Calu3 (cell line): ENCODE measurements at places on chromosomes 3 and 15. TPM values are rescaled to one million over a fixed set of nuclear protein-coding genes. Genes with fewer than 3 reads are reported as not detected.
A peak's percentile ranks its signal among the peaks of the same experiment; 100 is the strongest.

DNA sequence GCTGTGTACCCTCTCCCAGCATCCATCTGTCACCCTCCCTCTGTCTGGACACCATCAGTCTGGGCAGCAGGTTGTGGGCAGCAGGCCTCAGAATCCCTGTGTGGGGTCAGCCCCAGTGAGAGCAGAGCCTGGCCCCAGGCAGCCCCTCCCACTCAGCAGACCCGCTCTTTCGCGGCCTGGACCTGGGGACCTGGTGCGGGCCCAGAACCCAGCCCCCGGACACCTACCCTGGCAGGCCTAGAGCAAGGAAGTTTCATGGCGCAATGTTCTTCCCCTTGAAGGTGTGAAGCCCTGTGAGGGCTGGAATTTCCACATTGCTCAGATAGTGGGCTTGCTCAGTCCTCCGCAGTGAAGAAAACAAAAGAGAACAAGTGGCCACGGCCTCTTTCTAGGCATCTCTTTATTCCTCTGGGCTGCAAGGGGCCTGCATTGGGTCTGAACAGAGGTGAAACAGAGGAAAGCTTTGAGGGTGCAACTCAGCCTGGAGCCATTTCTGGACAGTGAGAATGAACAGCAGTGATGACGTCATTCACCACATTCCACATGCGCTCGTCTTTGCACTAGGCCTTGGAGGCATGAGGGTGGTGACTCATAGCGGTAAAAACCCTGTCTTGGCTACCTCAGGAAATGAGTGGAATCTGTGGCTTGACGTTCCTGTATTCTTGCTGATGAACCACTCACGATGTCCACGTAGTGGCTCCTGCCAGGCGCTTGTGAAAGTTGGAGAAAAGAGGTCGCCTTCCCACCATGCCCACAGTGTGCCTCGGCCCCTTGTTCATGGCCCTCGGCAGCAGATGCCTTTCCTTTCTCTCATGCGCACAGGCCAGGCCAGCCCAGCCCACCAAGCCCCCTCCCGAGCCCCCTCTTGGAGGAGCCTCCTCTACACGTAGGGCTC is 66.1 kb downstream of the SLC30A4 start:
- peak; percentile 79 for DNase-seq
- H3K27me3 ChIP-seq, result no peaks in the 10 kb centered on the region
- H3K4me3 ChIP-seq, result peak overlapping the region; percentile 54
- H3K4me1 ChIP-seq, result peaks cover 47% of the 10 kb centered on the region
- peaks cover 44% of the 10 kb centered on the region for H3K36me3 ChIP-seq

GRCh38 chr15:98903377-98904018 is 104.1 kb downstream of the PGPEP1L start:
- H3K27ac ChIP-seq, result no peak overlapping the region
- DNase-seq, result no peak
- H3K4me1 ChIP-seq, result peaks cover 11% of the 10 kb centered on the region
- no peaks in the 10 kb centered on the region for H3K36me3 ChIP-seq
- H3K4me3 ChIP-seq, result no peak overlapping the region
- no peaks in the 10 kb centered on the region for H3K27me3 ChIP-seq

GRCh38 chr3:111252779-111253178 is 181.2 kb downstream of the NECTIN3 start:
- no peaks in the 10 kb centered on the region for H3K36me3 ChIP-seq
- no peak overlapping the region for H3K4me3 ChIP-seq
- H3K27ac ChIP-seq, result no peak overlapping the region
- no peaks in the 10 kb centered on the region for H3K27me3 ChIP-seq

GRCh38 chr15:76313731-76314130 is 2.5 kb upstream of the ETFA start:
- no peaks in the 10 kb centered on the region for H3K27me3 ChIP-seq
- H3K4me1 ChIP-seq, result peaks cover 36% of the 10 kb centered on the region
- peaks cover 35% of the 10 kb centered on the region for H3K36me3 ChIP-seq
- H3K27ac ChIP-seq, result peak overlapping the region; percentile 81
- H3K4me3 ChIP-seq, result no peak overlapping the region
- DNase-seq, result no peak

GRCh38 chr15:94131875-94132274 is 99.5 kb upstream of the MCTP2 start:
- no peak overlapping the region for H3K27ac ChIP-seq
- H3K4me3 ChIP-seq, result no peak overlapping the region
- peaks cover 72% of the 10 kb centered on the region for H3K27me3 ChIP-seq
- no peaks in the 10 kb centered on the region for H3K4me1 ChIP-seq
- no peaks in the 10 kb centered on the region for H3K36me3 ChIP-seq

- no peak overlapping the region for H3K27ac ChIP-seq
- no peaks in the 10 kb centered on the region for H3K36me3 ChIP-seq
- DNase-seq, result no peak
- H3K4me3 ChIP-seq, result no peak overlapping the region
Measured at GRCh38 chr3:64152086-64152485, 73.2 kb downstream of the PRICKLE2 start.

DNA sequence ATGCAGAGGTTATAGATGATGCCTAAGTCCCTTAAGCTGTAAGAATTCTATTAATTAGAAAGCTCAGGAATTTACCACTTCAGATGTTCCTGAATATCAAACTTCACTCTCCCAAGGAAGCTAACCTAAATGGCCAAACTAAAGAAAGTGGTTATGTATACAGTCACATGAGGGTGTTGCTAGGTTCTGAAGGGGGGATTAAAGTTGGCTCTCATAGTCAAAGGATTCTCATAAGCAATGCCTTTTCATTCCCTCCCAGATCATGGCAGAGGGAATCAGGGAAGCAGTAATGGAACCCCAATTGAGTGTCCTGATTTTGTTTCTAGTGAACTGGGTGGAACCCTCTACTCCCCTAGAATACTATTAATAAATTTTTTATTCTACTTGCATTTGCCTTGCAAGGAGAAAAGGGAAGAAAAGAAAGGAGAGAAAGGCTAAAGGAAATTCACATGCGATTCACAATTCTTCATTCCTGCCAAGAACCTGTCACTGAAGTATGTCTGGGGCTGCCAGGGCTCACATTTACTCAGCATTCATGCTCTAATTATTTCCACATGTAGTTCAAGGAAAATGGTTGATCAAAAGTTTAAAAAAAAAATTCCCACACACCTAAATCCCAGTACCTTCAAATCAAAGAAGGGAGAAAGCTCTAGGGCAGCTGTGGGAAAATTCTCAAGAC is 25.1 kb downstream of the FSTL1 start:
- H3K27ac ChIP-seq, result no peak overlapping the region
- no peak for DNase-seq
- no peak overlapping the region for H3K4me3 ChIP-seq
- no peaks in the 10 kb centered on the region for H3K27me3 ChIP-seq

- H3K27me3 ChIP-seq, result peaks cover 10% of the 10 kb centered on the region
- no peak overlapping the region for H3K27ac ChIP-seq
- DNase-seq, result no peak
Measured at GRCh38 chr15:68232449-68232848, 2.9 kb upstream of the CLN6 start.

GRCh38 chr3:185527364-185527763 is 25.0 kb downstream of the LIPH start:
- no peaks in the 10 kb centered on the region for H3K27me3 ChIP-seq
- H3K4me3 ChIP-seq, result no peak overlapping the region
- H3K27ac ChIP-seq, result peak overlapping the region; percentile 31
- peaks cover 85% of the 10 kb centered on the region for H3K36me3 ChIP-seq
- peaks cover 13% of the 10 kb centered on the region for H3K4me1 ChIP-seq

DNA sequence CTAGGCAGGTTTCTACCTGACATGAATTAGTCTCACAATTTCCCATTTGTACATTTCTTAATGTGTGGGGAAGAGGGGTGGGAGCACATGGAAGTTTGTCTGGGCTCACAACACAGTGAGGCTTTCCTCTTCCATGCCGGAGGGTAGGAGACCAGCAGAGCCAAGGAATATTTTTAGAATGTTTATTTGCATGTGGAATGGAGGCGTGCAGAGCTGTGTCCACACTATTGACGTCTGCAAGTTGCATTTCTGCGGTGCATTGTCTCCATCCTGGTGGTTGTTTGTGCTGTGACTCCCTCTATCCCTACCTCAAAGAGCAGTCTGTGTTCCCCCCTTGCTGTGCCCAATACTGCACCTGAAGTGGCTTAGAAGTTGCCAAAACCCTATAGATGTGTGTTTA is 103.1 kb upstream of the LRTM1 start:
- no peaks in the 10 kb centered on the region for H3K4me1 ChIP-seq
- H3K36me3 ChIP-seq, result no peaks in the 10 kb centered on the region
- no peaks in the 10 kb centered on the region for H3K27me3 ChIP-seq
- H3K4me3 ChIP-seq, result no peak overlapping the region

- DNase-seq, result no peak
- H3K36me3 ChIP-seq, result no peaks in the 10 kb centered on the region
- H3K27ac ChIP-seq, result no peak overlapping the region
- no peak overlapping the region for H3K4me3 ChIP-seq
Measured at GRCh38 chr3:153897025-153897723, 224.0 kb upstream of the ARHGEF26 start.

DNA sequence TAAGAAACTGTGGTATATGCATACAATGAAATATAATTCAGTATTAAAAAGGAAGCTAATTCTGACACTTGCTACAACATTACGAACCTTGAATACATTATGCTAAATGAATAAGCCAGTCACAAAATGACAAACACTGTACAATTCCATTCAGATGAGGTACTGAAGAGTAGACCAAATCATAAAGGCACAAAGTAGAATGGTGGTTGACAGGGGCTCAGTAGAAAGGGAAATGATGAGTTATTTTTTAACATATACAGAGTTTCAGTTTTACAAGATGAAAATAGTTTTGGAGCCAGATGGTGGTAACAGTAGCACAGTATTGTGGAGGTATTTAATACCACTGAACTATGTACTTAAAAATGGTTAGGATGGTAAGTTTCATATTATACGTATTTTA is 254.6 kb upstream of the RBMS3 start:
- no peak overlapping the region for H3K27ac ChIP-seq
- H3K36me3 ChIP-seq, result no peaks in the 10 kb centered on the region
- H3K4me3 ChIP-seq, result no peak overlapping the region

GRCh38 chr3:155129396-155129795 is 49.3 kb downstream of the MME start:
- H3K27me3 ChIP-seq, result no peaks in the 10 kb centered on the region
- no peaks in the 10 kb centered on the region for H3K36me3 ChIP-seq
- no peak for DNase-seq
- no peak overlapping the region for H3K4me3 ChIP-seq
- peaks cover 23% of the 10 kb centered on the region for H3K4me1 ChIP-seq

- no peaks in the 10 kb centered on the region for H3K36me3 ChIP-seq
- H3K27me3 ChIP-seq, result no peaks in the 10 kb centered on the region
- H3K4me1 ChIP-seq, result no peaks in the 10 kb centered on the region
- DNase-seq, result no peak
- H3K4me3 ChIP-seq, result no peak overlapping the region
Measured at GRCh38 chr15:26950001-26950400, 21.0 kb upstream of the GABRG3 start.

GRCh38 chr15:40108061-40108854 is 421 bp downstream of the BMF start:
- H3K27me3 ChIP-seq, result no peaks in the 10 kb centered on the region
- H3K4me1 ChIP-seq, result peaks cover 35% of the 10 kb centered on the region
- DNase-seq, result peak; percentile 21

DNA sequence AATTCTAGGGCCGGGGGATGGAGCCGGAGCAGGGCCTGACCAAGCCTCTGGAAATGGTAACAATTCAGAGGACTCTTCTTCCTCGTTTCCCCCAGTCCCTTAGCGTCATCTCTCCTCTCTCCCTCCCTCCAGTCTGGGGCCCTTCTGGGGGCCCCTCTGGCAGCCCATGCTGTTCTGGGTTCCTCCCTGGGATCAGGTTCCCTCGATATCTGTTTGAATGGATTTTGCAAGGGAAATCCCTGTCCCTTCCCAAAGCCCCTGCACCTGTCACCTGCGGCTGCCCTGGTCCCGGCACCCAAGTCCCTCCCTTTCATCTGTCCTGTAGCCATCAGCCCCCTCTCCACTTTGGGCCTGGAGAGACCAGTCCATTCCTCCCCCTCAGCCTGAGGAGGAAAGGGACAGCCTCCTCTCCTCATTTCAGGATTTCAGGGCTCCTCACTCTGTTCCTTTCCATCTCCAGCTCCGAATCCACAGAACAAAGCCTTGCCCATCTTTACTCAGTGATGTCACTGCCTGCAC is 1.7 kb upstream of the PLCB2 start:
- no peak for DNase-seq
- H3K36me3 ChIP-seq, result peaks cover 6% of the 10 kb centered on the region
- peak overlapping the region; percentile 71 for H3K27ac ChIP-seq

GRCh38 chr3:11481556-11481955 is 162.2 kb downstream of the VGLL4 start:
- H3K36me3 ChIP-seq, result no peaks in the 10 kb centered on the region
- DNase-seq, result no peak
- H3K27me3 ChIP-seq, result no peaks in the 10 kb centered on the region
- H3K27ac ChIP-seq, result no peak overlapping the region
- H3K4me1 ChIP-seq, result peaks cover 12% of the 10 kb centered on the region

GRCh38 chr3:158559504-158559903 is 11.5 kb upstream of the MLF1 start:
- H3K27me3 ChIP-seq, result no peaks in the 10 kb centered on the region
- DNase-seq, result no peak
- H3K4me3 ChIP-seq, result no peak overlapping the region
- no peak overlapping the region for H3K27ac ChIP-seq
- H3K36me3 ChIP-seq, result no peaks in the 10 kb centered on the region
- H3K4me1 ChIP-seq, result no peaks in the 10 kb centered on the region

GRCh38 chr3:183554377-183554776 is 1.1 kb downstream of the KLHL6 start:
- H3K36me3 ChIP-seq, result no peaks in the 10 kb centered on the region
- H3K27me3 ChIP-seq, result no peaks in the 10 kb centered on the region
- no peak overlapping the region for H3K4me3 ChIP-seq
- no peak overlapping the region for H3K27ac ChIP-seq
- no peak for DNase-seq

DNA sequence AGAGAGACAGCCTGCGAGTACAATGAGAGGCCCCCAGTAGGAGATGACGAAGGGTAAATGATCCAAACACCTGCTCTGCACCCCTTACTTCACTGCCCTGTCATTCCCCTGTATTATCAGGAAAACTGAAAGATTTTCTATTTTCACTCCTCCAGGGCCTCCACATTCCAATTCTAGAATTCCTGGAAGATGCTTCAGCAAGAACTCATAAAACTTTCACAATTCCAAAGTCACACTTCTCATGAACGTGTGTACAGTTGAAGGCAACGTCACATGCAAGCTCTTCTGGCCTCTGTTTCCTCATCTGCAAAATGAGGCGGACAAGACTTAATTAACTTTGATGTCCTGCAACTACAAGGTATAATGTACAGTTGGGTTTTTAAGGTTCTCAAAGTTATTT is 62.8 kb upstream of the SPATA12 start:
- H3K27me3 ChIP-seq, result no peaks in the 10 kb centered on the region
- no peak for DNase-seq
- no peak overlapping the region for H3K27ac ChIP-seq
- H3K36me3 ChIP-seq, result no peaks in the 10 kb centered on the region
- peaks cover 27% of the 10 kb centered on the region for H3K4me1 ChIP-seq

- no peak overlapping the region for H3K27ac ChIP-seq
- H3K4me1 ChIP-seq, result peaks cover 28% of the 10 kb centered on the region
- peaks cover 17% of the 10 kb centered on the region for H3K36me3 ChIP-seq
Measured at GRCh38 chr15:84835661-84836337, 18.6 kb downstream of the ALPK3 start.

GRCh38 chr15:89761929-89762328 is 10.9 kb upstream of the MESP1 start:
- no peaks in the 10 kb centered on the region for H3K36me3 ChIP-seq
- no peak overlapping the region for H3K4me3 ChIP-seq
- H3K27ac ChIP-seq, result peak overlapping the region; percentile 60
- peaks cover 29% of the 10 kb centered on the region for H3K4me1 ChIP-seq
- no peaks in the 10 kb centered on the region for H3K27me3 ChIP-seq

Gene CISH
- total RNA-seq, result 1.4 and 1.6 TPM in 2 replicates

Gene ACKR4
- 4.9 and 8.1 TPM in 2 replicates for total RNA-seq

Gene GATA2
- 9.6 and 13.6 TPM in 2 replicates for total RNA-seq

Gene VWA5B2
- total RNA-seq, result 0.54 and 0.90 TPM in 2 replicates

Gene MUC20
- 83.1 and 128 TPM in 2 replicates for total RNA-seq

Gene CHCHD6
- 38.9 and 45.9 TPM in 2 replicates for total RNA-seq

Gene MYO5C
- 48.1 and 48.4 TPM in 2 replicates for total RNA-seq

Gene ADPGK
- total RNA-seq, result 82.7 and 84.4 TPM in 2 replicates

Gene GOLGA6L7
- not detected in 2 replicates for total RNA-seq

Gene CSPG4
- 0.05 TPM in 1 of 2 replicates, not detected in the other for total RNA-seq

Gene FRMD4B
- 13.8 and 16.7 TPM in 2 replicates for total RNA-seq

Gene IL17RE
- total RNA-seq, result 25.5 and 30.6 TPM in 2 replicates
